Putamen (tissue), 1 donor: ENCODE measurements at places on chromosomes 1 and 21.

DNA sequence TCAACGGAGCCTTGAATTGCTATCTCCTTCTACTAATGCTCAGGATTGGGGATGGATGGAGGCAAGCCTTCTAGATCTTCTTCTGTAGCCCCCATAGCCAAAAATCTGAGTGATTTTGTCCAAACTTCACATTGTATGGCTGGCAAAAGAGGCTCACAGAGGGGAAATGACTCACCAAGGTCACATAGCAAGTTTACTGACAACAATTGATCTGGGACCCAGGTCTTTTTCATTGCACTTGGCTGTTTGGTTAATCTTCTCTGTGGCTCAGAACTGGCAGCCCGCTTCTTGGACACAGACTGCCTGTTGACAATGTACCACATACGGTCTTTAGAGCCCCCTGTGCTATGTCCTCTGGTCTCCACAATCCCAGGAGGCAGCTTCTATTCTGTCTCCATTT lies 3.0 kb upstream of the LACTBL1 start:
- DNase-seq: no peak

GRCh38 chr1:14516974-14517840 lies 81.3 kb upstream of the KAZN start:
- DNase-seq: no peak

DNA sequence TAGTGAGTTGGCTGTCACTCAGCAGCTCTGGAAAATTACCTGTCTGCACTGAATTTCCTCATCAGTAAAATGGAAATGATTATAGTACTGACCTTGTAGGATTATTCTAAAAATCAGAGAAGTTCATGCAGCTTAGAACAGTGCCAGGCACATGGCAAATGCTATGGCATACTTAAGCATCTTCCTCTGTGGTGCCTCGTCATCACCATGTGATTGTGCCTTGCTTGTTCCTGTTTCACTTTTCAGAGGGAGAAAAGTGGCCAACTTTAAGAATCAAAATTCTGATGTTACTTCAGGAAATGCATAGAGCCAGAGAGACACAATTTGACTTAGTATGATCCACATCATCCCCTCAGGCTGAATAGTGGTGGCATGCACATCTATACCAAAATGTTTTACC lies 203.6 kb downstream of the ROR1 start:
- DNase-seq: no peak

GRCh38 chr1:116107371-116107770 lies 3.8 kb upstream of the MAB21L3 start:
- DNase-seq: no peak

- DNase-seq: no peak
Measured at GRCh38 chr1:216046336-216046735, 376.9 kb downstream of the USH2A start.

DNA sequence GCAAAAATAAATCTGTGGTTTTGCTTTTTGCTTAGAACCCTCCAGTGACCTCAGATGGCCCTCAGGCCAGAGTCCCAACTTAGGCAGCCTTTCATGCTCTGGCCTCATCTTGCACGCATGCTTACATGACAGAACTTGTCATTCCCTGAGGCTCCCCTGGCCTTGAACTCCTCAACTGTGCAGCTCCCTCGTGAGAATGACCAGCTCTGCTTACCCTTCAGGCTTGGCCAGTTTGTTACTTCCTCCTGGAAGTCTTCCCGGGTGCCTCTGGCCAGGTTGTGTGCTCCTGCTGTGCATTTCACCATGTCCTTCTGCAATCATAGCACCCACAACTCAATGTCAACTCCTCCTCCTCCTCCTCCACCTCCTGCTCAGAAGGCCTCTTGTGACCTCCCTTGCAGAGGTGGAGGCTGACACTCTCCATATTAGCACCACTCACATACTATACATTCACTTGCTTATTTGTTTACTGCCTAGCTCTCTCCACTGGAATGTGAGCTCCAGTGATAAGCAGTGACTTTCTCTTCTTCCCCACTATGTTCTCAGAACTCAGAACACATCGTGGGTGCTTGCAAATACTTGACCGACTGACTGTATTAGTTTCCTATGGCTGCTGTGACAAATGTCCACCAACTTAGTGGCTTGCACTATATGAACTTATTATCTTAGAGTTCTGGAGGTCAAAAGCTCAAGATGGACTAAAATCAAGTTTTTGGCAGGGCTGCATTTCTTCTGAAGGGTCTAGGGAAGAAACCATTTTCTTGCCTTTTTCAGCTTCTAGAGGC lies 41.9 kb downstream of the RCSD1 start:
- no peak for DNase-seq

DNA sequence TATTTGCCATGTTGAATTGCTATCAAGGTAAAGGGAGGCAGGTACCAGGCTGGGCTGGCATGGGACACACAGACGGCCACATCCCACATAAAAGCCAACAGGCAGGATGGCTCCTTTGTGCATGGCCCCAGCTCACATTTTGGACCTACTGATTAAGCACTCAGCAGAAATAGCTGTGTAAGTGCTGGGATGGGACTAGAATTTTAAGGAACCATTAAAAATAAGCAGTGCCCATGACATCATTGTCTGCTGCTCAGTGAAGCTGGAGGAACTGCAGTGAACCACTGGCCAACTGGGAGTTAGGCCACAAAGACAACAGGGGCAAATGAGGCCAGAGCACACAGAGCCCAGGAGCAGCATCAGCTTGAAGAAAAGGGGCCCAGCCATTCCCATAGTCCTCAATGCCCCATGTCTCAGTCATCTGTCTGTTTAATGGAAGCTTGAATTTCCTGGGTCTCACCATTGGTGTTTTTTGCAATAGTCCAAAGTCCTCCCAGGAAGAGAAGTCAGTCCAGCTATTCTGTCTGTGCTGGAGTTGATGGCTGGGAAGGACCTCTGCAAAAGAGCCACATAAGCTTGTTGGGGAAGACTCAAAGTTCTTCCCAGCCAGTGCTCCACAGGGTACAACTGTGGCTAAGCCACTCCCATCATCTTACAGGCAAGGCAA lies 45.3 kb upstream of the TNR start:
- DNase-seq: peak; percentile 55

DNA sequence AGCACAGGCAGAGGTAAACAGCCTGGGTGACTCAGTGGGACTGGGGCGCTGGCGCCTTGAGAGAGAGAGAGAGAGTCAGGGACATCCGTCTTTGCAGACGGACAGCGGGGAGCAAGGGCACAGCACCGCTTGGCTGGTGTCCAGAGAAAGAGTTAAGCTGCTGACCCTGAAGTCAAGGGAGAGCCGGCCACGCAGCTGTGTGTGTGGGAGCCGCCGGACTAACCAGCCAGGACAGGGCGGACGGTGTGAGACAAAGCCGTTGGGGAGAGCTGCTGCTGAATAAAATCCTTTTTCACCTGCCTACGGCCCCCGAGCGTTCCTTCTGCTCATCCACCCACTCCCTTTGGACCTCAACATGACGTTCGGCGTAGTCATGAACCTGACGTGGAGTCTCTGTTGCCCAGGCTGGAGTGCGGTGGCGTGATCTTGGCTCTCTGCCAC lies 14.5 kb downstream of the CFAP74 start:
- DNase-seq: no peak

DNA sequence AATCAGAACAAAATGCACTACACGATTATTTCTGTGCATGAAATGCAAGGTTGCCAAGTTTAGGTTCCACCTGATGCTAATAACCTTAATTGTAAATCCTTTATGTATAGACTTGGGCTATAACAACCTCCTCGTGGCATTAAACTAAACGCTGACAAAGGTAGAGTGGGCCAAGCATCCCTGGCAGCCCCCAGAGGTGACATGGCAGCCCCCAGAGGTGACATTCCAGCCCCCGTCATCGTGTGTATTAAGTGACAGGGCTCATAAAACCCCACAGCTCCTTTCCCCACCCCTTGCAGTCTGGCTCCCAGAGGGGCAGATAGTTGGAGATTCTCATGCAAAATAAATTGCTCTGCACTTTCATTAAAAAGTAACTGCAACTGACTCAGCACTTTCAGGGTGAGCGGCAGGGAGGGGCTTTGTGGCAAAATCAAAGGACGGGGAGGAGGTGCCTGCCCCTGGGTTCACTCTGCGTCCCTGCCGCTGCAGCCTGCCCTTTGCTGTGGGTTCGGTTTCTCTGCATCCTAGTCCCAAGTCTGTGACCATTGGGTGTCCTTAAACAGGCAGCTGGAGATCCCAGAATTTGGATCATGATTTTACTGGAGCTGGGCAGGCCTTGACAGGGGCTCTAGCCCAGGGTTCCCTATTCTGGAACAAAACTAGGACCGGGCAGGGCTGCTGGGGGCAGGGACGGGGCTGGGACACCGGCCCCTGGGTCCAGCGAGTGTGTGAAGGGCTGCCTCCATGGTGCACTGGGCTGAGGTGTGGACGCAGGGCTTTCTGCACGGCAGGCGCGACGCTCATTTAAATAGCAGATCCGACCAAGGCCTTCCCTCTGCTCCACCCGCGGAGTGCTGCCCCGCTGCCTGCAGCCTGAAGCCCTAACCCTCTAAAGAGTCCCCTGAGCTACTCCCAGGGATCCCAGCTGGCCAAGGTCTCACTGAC lies 234.9 kb upstream of the VAMP3 start:
- DNase-seq: no peak

DNA sequence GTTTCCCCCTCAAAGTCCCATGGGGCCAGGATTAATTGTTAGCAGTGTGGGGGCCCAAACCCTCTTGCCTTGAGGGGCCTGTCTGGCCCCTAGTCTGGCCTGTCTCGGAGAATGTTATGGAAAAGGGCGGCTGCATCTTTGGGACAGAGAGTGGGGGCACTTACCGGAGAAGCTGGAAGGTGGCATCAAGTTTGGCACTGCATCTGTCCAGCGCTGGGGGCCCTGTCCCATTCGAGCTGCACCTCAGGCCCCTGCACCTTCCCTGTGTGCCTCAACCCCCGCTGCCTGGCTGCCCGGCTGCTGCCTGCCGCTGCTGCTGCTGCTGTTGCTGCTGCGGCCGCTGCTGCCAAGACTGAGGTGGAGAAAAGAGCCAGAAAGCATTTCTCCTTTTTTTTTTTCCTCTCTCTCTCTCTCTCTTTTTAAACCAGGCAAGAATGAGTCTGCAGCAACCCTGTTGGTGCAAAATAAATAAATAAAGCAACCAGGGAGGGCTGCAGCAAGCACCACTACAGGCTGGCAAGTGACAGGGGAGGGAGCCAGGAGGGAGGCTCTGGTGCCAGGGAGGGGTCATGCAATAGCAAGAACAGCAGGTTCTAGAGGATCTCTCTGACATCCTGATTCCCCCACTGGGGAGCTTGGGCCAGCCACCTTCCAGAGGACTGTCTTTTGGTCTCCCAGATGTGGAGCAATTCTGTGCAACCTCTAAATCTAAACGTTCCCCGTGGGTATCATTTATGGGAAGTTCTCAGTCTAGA lies at the start of gene LINGO4:
Gene LINGO4 (minus strand): TSS at position 354 of the 755 bp plus-strand sequence. CDS start 2,715 bp downstream, outside the sequence.
- no peak for DNase-seq

DNA sequence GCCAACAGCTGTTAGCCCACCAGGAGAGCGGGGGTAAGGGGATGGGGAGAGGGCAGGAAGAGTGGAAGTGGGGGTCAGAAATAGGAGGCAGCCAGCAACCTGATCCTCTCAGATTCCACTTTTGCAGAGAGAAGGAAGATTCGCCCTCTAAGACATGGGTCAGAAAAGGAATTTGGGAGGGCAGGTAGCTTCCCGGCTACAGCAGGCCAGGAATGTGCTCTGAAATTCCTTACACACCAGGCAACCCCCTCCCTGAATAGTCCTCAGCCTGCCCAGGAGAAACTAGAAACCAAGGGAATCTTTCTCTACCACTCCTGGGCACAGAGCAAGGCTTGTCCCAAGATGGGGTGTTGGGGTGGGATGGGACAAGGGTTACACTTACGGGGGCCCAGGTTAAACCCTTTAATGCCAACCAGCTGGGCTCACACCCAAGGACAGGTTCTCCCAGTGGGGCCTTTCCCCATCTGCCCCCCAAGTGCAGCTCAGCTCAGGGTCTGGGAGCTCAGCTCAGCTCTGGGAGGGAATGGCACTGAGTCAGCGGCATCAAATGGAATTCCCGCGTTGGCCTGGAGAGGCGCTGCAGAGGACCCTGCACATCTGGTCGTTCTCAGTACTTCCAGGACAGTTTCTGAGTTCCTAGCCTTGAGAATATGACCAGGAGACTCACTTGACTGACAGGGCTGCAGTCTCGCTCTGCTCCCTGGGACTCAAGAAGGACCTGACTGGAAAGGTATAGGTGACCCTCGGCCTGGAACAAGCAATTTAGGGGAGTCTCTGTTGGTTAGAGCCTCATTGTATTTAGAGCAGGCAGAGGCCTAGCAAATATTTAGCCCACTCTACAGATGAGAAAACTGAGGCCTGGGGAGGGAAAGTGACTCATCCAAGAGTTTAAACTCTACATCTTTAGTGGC lies 761 bp downstream of the TNNT2 start:
- no peak for DNase-seq

DNA sequence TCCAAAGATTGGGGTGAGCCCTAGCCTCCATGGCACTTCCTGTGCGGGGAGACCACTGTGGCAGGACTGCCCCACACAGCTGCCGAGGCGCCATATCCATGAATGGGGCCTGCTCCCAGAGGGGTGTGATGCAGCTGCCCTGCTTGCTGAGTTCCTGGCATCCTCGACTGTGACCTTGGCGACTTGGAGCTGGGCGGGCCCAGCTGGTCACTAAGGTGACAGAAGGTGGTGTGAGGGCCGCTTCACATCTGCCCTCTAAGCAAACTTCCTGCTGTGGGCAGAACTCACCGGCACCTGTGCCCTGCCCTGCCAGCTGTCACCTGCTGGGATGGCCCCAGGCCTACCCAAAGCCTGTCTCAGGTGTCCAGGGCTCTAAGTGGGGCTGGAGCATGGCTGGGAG lies 9.0 kb downstream of the TMEM61 start:
- DNase-seq: no peak

DNA sequence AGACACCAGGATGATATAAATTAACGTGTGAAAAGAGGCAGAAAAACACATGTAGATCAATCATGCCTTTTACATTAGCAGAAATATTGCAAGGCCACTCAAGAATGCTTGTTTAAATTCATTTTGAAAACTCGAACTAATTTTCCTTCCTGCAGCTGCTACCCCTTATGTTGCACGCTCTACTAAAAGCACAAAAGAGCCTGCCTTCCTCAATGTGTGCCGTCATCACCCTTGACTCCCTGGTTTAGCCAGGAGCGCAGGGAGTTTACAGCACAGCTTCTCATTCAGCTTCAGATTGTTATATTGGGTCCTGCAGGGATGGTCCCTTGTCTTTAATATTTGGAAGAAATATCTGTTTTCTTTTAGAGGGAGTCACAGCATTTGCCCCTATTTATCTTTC lies 10.1 kb upstream of the ST6GALNAC5 start:
- DNase-seq: no peak

- DNase-seq: no peak
Measured at GRCh38 chr21:45766501-45766900, 123.0 kb downstream of the PCBP3 start.

GRCh38 chr1:177969825-177970371 lies at the start of gene SEC16B:
SEC16B (minus strand) TSS chr1:177970058; CDS start chr1:177967981, 2,077 bp downstream.
- DNase-seq: no peak

DNA sequence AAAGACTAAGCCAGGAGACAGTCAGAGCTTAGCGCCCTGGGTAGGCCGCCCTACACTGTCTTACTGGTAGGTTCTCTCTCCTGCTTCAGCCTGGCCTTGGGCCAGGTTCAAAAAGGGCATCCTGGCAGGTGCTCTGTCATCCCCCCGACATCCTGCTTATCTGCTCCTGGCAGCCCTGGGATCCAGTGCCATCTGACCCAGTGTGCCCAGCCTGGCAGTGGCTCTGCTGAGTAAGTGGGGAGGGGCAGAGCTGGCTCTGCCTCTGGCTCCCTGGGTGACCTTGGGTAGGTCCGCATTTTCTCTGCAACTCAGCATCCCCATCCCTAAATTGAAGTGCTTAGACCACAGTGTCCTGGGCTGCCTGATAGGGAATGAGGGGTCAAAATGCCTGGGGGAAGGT lies 549.9 kb downstream of the PTPRU start:
- DNase-seq: no peak

GRCh38 chr1:175095978-175096607 lies 28.5 kb downstream of the TNN start:
- DNase-seq: no peak

- DNase-seq: no peak
Measured at GRCh38 chr1:160838888-160839287, 23.8 kb downstream of the CD244 start.
